Foreskin melanocyte (primary cell): ENCODE measurements at places on chromosomes 7 and 10.

GRCh38 chr7:103821092-103821491, 168.4 kb downstream of the RELN start:
- no peak for DNase-seq

GRCh38 chr7:116399819-116400218, 99.7 kb upstream of the CAV2 start:
- DNase-seq = no peak

DNA sequence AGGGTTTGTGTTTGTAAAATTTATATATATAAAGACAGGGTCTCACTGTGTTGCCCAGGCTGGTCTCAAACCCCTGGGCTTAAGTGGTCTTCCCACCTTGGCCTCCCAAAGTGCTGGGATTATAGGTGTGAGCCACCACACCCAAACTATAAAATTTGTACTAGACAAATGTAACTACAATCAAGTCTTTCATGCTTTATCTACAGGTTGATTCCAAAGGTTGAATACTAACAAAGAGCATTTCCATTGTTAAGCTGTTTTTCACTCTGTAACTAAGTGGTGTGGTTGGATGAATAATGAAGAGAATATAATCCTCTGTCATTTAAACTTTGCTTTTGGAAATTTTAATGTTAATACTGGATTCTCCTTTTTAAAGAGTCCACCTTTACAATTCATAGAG, 22.5 kb downstream of the WDR37 start:
- DNase-seq = no peak

DNA sequence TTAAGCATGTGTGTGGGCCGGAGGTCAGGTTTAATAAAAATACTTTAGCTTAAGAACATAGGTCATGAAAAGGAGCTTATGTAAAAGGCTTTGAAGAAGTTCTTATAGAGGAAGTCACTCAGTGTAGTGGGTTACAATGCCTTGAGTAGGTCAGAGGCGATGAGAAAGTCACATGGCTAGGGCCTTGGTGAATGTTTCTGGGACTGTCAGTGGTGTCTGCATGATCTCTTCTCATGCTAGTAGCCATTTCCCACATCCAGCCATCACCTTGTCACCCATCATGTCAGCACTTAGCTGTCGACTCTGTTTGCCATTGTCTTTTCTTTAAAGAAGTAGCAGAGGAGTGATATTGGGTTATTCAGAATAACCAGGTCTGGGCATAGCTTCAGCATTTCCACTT, 236.6 kb downstream of the CDK14 start:
- no peak for DNase-seq

DNA sequence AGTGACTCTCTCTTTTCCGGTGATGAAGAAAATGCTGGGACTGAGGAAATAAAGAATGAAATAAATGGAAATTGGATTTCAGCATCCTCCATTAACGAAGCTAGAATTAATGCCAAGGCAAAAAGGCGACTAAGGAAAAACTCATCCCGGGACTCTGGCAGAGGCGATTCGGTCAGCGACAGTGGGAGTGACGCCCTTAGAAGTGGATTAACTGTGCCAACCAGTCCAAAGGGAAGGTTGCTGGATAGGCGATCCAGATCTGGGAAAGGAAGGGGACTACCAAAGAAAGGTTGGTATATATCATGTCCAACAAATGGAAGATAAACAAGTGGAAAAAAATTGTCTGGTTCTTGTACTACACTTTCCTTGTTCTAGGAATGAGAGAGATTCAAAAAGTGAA, 9.5 kb downstream of the PDCD4 start:
- DNase-seq = no peak

DNA sequence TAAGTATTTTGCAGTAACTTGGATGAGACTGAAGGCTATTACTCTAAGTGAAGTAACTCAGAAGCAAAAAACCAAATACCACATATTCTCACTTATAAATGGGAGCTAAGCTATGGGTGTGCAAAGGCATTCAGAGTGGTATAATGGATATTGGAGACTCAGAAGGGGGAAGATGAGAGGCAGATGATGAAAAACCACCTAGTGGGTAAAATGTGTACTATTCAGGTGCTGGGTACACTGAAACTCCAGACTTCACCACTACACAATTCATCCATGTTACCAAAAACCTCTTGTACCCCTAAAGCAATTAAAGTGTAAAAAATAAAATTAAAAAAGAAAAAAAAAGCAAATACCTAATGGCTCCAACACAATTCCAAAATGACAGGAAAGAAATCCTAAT, 351.7 kb downstream of the NXPH1 start:
- DNase-seq = no peak

- no peak for DNase-seq
Observed at GRCh38 chr7:147472556-147472955, 1118.0 kb upstream of the C7orf33 start.

- DNase-seq = no peak
Observed at GRCh38 chr10:122850705-122851640, 5.3 kb upstream of the CUZD1 start.

DNA sequence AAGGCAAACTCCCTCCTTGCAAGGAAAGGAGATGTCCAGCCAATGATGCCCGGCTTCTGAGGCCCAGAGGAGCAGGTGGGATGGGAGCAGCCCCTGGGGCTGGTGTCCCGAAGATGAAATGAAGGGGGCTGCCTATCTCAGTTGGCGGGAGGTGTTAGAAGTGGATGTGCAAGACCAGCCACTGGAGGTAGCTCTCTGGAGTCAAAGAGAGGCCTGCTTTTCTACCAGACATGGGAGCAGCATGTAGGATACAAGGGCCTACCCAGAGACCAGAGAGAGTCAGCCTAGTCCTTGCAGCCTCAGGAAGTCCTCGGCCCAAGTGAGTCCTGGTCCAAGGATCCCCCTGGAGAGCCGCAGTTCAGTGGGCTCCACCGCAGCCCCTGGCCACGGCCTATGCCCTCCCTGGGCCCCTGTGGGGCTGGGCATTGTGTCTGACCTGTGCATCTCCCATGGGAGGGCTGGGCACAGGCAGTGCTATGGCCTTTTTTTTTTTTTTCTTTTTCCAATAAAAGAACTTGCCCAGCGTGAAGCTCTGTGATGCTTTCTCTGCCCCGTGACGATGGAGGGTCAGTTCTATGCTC, 17.7 kb downstream of the GOLGA7B start:
- no peak for DNase-seq

- DNase-seq = no peak
Observed at GRCh38 chr7:43666938-43667337, 62.4 kb downstream of the COA1 start.

- no peak for DNase-seq
Observed at GRCh38 chr7:85095806-85096205, 91.0 kb downstream of the SEMA3D start.

GRCh38 chr7:39451901-39452300, 114.3 kb upstream of the YAE1 start:
- DNase-seq = no peak

DNA sequence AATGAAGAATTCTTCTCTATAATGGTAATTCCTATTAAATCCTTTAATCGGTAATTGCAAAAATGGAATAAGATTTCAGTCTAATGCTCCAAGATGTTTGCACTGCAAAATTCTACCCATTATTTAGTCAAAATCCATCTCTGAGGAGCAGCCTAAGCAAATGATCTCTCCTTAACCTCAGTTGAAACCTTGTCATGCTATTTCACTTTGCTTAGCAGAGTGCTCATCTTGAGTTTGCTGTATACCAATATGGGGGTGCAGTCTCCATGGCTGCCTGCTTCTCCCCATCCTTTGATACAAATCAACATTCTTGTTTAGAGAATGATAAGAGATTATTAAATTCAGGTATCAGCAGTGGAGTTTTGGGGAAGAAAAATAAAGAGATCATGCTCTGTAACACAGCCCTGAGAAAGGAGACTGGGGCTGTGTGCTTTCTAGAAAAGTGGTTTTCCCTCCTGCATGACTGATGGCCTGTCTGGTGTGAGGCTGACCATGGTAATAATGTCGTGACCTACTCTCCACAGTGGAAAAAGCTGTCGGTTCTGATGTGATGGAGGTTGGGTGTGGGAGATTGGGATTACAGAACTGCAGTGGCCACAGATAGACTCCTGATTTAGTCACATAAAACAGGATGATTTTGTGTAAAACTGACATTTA, 982.1 kb downstream of the NRG3 start:
- DNase-seq = no peak

- no peak for DNase-seq
Observed at GRCh38 chr10:35641676-35642034, 441 bp downstream of the FZD8 start.

DNA sequence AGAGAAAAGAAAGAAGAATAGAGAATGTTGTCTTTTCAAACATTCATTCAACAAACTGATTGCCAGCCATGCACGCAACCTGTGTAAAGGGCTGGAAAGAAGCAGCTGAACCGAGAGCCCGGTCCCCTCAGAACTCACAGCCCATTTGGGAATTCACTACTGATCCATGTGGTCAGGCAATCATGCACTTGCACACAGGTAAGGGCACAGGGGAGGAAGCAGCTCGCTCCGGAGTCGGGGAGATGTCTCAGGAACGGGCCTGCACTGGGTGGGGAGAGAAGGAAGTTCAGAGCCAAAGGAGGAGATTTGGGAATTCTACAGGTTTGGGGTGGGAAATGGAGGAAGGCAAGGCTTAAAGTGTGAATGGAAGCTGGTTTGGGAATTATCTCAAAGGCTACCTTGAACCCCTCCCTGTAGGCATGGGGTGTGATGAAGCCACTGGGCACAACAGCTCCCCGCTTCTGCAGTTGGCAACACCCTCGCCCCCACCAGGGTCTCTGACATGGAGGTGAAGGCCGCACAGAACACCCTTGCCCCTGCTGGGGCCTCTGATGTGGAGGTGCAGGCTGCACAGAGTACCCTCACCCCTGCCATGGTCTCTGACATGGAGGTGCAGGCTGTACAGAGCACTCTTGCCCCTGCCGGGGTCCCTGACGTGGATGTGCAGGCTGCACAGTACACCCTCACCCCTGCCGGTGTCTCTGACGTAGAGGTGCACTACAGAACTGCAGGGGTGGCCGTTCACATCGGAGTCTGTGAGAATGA, 194.4 kb upstream of the RNF32 start:
- DNase-seq = no peak

- no peak for DNase-seq
Observed at GRCh38 chr10:77544617-77545016, 93.0 kb downstream of the KCNMA1 start.

DNA sequence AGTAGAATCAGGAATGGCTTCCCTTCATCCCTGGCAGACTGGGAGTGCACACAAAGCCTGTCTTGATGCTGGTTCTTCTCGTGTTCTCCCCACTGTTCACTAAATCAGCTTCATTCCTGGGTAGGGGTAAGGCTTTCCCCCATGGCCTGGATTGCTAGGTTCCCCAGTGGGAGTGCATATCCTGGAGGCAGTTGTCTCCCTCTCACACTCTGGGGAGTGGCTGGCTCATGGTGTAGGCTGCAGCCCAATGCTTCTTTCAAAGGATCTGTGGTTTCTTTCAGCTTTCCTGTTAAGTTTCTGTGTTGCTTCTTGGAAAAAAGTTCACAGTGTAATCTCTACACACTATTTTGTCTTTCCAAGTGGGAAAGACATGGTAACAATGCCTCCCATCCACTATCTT, 32.6 kb upstream of the ARMC3 start:
- no peak for DNase-seq

GRCh38 chr10:14451341-14451740, 120.6 kb upstream of the FRMD4A start:
- no peak for DNase-seq

DNA sequence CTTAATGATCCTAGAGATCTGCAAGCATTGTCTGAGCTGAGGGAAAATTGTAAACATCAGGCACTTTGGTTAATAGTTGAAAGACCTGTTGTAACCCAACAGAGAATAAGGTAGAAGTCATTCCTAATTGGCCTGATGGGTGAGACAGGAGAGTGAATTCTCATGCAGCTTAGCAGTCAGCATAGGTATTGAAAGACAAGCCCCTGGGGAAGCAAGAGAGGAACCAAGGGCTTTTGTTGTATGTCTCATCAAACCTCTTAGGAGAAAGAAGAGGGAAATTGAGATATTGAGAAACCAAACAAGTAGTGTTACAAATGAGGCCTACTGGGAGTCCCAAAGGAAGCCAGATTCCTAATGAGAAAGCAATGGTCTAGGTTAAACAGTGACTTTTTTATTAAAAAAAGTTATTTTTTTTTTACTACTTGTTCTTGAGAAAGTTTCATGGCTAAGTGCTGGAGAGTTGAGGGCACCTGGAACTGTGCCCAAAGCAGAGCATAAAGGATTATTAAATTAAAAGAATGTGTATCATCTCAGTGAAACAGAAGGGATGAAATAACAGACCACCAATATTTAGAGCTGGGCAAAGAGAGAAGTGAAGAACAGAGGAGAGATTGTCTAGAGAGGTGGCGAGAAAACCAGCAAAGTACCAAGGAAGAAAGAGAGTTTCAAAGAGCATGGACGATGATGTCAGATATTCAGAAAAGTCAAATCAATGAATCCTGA, 168.9 kb downstream of the CDK14 start:
- DNase-seq = peak; percentile 24

- peak; percentile 50 for DNase-seq
Observed at GRCh38 chr10:114902151-114902550, 35.8 kb upstream of the TRUB1 start.

DNA sequence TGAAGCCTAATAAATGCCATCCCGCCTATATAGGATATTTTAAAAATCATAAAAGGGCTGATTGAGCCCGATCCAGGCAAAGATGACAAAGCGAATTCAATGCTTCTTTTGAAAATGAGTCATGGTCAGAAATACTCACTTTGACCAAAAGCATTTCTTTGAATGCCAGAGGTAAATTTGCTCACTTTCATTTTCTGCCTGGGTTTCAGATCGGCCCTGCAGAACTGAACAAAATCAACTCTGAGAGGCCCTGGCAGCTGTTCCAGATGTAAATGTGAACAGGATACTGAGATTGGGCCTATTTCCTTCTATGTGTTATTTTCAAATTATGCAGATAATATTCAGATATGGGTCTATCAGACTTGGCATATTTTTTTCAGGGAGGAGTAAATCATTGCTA, 114.8 kb upstream of the ARID5B start:
- DNase-seq = peak; percentile 36

DNA sequence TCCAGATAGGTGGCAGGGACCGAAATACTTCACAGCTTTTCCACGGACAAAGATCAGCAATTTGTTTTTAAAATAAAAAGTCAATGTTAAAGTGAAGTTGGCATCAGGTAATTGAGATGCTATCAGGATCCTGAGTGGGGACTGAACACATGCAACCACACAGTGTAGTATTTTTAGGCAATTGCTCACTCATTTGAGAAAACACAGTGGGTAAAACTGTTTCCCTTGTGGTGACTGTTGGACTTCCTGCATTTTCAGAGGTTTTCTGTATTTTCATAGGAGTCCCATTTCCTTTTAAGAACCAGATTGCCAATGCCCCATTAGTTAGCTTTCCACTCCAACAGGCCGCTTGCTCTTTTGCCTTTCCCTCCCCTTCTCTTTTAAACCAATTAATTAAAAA, 159.5 kb upstream of the ZNF32 start:
- no peak for DNase-seq

- DNase-seq = peak; percentile 26
Observed at GRCh38 chr7:44486693-44487092, 3.8 kb downstream of the NUDCD3 start.
